ENCODE measurements at places on chromosomes 1 and 21.

- no peak for DNase-seq
Measured at GRCh38 chr1:66693856-66694255, 58.4 kb upstream of the DYNLT5 start.

DNA sequence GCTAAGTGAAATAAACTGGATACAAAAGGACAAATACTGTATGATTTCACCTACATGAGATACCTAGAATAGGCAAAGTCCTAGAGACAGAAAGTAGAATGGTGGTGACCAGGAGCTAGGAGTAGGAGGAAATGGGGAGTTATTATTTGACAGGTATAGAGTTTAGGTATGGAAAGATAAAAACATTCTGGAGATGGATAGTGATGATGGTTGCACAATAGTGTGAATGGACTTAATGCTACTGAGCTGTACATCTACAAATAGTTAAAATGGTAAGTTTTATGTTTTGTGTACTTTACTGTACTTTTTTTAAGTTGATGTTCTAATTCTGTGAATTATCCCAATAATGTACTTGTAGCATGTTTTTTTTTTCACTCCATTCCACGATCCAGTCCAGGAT lies 59.5 kb upstream of the RALGPS2 start:
- no peak for DNase-seq

DNA sequence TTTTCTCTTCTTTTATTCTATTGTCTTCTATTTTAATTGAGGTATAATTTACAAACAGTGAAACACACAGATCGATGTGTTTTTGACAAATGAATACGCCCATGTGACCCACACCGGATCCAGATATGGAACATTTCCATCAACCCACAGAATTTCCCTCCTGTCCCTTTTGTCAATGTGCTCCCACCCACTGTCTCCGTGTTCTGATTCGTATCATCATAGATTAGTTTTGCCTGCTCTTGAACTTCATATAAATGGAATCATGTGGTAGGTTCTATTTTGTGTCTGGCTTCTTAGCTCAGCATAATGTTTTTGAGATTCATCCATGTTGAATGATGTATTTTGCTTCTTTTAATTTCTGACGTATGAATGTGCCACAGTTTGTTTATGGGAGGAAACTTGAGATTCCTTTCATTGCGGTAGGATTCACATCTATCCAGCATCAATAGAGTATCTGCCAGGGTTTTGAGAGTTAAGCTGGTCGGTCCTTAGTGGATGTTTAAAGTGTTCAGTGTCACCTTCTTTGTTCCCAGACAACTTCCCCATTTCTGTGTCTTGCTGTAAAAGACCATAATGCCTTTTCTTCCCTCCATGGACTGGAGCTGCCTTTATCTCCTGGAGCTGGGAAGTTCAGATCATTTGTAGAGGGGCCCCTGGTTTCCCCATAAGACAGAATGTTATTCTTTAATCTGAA lies 14.7 kb downstream of the NAV1 start:
- DNase-seq: no peak

DNA sequence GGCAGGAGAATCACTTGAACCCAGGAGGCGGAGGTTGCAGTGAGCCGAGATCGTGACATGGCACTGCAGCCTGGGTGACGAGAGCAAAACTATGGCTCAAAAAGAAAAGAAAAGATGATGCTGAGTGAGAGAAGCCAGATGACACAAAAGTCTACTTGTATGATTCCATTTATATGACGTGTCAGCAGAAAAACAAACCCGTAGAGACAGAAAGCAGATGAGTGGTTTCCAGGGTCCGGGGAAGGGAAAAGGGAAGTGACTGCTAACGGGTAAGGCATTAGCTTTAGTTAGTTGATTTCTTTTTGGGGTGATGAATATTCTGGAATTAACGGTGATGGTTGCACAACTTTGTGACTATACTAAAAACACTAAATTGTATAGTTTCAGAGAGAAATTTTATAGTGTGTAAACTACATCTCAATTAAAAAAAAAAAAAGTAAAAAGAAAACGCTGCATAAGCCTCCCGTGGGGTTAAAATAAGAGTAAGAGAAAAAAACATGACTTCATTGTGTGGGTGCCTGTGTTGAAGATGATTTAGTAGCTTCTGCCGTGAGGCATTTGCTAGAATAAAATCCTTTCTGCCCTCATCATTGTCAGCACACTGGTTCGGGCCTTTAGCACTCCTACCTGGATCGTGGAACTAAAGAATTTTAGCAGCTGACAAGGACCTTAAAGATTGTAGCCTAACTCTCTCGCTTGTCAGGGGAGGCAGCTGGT lies 24.7 kb upstream of the ATP5PO start:
- DNase-seq: no peak

GRCh38 chr1:89753761-89754160 lies 67.1 kb upstream of the LRRC8D start:
- DNase-seq: no peak

DNA sequence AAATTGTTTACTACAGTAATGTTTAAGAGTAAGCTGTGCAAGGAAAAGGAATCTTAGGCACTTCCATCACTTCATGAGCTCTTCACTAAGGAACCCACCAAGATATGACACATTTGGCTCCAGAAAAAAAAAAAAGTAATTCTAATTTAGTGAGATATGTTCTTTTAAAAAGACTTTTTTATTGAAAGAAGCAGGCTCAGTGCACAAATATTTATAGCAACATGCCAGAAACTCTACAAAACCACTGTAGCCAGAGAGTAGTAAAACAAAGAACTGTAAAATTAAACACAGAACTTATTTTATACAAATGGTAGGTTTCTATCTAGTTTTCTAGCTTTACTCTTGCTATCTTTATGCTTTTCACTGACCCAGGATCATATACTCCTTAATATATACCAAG lies 434.6 kb upstream of the ADGRL2 start:
- no peak for DNase-seq

GRCh38 chr1:64004451-64005025 lies 198.9 kb upstream of the UBE2U start:
- DNase-seq: no peak

- peak; percentile 47 for DNase-seq
Measured at GRCh38 chr1:110786802-110787327, 86.1 kb upstream of the CD53 start.

GRCh38 chr21:14582934-14583628 lies 37.0 kb upstream of the SAMSN1 start:
- DNase-seq: no peak

- no peak for DNase-seq
Measured at GRCh38 chr1:174818014-174818616, 181.6 kb upstream of the CACYBP start.

- DNase-seq: no peak
Measured at GRCh38 chr1:101150670-101151069, 86.1 kb upstream of the S1PR1 start.

DNA sequence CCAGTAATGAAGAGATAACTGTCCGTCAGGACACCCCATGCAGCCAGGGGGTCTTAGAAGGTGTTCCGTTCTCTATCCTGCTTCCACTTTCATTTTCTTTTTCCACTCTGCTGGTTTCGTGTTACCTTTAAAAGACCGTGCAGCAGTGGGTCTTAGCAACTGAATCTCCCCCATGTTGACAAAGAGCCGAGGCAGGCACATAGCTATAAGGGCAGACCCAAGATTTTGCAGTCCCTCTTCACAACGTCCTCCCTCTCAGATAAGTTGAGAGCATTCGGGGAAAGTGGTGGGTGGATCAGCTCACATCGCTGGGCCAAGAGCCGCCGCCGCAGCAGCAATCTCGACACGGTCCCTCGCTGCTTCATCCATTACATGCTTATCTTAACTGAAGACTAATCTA lies 355.5 kb downstream of the LMO4 start:
- DNase-seq: no peak

- no peak for DNase-seq
Measured at GRCh38 chr1:33342041-33342723, 21.3 kb upstream of the A3GALT2 start.

DNA sequence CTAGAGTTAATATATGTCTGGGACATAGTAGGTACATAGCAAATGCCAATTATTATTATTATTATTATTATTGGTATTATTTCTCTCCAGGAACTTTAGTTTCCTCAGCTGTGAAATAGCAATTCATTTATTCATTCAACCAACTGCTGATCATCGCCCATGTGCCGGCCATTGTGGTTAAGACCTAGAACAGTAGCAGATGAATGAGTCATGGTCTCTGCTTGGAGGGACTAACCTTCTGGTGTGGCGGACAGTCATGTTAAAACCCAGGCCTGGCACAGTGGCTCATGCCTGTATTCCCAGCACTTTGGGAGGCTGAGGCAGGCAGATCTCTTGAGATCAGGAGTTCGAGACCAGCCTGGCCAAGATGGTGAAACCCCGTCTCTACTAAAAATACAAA lies 23.8 kb upstream of the LDLRAP1 start:
- no peak for DNase-seq

- no peak for DNase-seq
Measured at GRCh38 chr1:206668351-206668750, 16.4 kb upstream of the MAPKAPK2 start.

GRCh38 chr1:21674957-21675356 lies 5.8 kb upstream of the RAP1GAP start:
- DNase-seq: no peak

DNA sequence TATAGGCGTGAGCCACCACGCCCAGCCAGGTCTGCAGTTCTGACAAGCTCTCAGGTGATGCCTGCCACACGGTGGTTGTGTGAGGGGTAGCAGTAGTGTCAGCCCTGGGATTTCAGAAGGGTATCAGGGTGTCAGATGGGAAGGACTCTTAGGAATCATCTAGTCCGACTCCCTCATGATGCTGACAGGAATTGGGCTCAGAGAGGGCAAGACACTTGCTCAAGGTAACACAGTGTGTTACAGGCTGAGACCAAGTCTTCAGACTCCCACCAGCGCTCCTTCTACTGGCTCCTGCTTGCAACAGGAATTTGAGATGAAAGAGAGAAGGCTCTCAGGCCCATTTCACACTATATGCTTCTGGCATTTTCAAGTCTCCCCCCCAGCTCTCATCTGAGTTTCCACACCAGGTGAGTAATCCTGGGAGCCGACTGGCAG lies 6.9 kb downstream of the HTR1D start:
- no peak for DNase-seq

DNA sequence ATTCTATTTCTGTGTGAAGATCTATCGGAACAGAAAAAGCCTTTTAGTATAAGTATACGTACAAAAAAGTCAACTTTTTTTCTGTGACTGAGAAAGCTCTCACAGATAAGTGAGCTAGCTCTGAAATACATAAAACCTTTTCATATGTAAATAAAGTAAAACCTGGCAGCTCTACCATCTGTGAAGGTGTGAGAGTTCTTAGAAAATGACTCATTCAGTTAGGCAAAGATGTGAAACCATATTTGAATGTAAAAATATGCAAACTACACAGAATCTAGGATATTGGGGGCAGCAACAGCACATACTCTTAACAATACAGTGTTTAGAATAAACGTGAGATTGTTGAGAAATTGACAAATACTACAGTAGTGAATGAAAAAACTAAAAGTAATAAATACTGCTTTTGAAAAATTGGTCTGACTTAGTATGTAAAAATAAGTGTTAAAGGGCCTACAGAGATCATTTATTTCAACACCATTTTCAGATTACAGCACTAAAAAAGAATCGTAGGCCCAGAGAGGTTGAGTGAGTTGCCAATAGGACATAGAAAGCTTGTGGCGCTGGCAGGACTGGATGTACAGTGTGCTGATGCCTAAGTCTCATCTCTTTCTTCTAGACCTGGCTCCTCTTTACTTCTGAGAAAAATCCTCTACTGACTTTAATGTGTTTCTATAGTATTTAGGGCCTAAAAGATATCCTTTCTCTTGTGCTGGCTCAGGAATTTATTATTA lies 19.8 kb downstream of the ATP6V1G3 start:
- DNase-seq: peak; percentile 60

DNA sequence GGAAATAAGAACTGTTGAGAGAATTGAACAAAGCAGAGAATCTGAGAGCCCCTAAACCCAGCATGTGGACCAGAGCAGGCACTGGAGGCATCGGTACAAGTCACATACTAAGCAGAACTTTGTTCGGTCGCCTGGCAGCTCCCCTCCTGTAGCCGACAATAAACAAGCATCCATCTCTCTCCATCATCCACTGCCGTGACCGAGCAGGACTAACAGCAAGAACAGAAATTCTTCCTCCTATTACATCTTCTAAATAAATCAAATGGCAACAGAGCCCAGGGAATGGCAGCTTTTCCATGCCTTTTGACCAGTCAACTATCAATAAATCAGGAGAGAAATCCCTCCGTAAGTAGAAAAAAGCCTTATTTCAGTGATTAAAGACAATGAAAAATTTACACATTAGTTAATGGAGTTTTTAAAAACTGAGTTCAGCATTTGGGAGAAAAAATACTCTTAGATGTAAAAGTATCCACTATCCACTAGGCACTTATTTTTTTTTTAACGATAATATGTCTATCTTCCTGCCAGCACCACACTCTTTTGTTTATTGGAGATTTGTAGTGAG lies 36.5 kb downstream of the PTPN14 start:
- DNase-seq: no peak

GRCh38 chr1:161987872-161988271 lies 35.8 kb downstream of the OLFML2B start:
- DNase-seq: no peak

DNA sequence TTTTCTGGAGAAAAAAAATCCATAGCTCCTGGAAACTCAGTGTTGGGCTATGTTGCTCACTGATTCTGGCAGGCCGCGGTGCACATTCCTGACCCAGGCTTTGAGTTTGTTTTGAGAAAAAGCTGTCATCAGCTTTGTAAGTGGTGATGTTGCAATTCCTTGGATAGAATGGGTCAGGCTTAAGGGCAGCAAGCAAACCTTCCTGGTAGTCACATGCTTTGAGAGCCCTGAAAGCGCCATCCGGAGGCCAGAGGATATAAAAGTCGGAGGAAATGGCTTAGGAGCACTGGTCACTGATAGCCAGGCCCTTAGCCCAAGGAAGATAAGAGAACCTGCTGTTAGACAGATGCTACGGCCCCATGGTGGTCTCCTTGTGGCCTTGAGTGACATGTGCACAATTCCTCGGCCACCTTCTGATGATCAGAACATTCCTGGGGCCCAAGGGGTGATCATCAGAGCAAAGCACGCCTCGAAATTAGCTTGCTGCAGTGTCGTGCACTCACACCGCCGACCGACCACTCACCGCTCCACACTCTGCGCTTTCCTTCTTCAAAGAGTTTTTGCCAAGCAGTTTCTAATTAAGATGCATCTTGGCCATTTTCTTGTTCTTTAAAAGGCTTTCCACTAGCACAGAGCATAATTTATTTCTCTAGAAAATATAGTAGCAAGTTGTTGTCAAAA lies 78.6 kb downstream of the MAN1C1 start:
- DNase-seq: no peak

DNA sequence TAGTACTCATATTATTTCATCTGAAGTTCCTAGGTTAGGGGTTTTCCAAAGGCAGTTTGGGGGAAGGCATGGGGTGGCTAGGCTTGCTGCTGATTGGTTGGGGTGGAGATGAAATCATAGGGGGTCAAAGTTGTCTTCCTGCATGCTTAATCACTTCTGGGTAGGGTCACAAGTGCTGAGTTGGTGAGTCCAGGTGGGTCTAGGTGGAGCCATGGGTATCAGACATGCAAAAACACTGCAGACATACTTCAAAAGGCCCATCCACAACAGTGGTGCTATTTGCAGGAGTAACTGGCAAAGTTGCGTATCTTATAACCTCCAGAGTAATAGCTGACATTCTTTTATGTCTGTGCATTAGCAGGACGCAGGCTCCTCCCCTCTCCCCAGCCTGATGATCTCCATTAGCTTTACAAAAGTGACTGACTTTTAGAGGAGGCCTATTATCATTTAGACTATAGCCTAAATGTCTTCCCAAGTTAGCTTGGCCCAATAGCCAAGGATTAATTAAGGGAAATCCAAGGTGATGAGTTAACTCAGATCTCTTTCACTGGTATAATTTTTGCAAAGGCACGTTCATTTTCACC lies 374.4 kb upstream of the PRMT6 start:
- DNase-seq: no peak

- peak; percentile 77 for DNase-seq
Measured at GRCh38 chr1:89657886-89658285, 25.0 kb downstream of the LRRC8C start.

GRCh38 chr1:208269338-208269666 lies 25.1 kb upstream of the PLXNA2 start:
- DNase-seq: no peak
